ENCODE measurements at places on chromosomes 7 and 10.

DNA sequence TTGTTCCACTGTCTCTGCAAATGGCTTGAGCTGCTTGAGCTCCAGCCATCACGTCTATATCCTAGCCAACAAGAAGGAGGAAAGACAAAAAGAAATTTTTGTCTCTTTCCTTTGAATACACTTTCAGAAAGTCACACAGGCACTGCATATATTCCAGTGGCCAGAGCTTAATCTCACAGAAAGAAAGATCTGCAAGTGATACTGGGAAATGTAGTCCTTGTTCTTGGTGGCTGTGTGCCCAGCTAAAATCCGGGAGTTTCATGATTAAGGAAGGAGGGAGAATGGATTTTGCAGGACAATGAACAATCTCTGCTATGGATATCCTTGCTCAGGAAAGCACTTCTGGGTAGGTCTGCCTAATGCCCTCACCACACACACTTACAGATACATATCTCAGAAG, 19.5 kb upstream of the DLG5 start:
- no peak overlapping the region for H3K4me3 ChIP-seq
- H3K27me3 ChIP-seq = no peaks in the 10 kb centered on the region
- H3K27ac ChIP-seq = no peak overlapping the region
- H3K4me1 ChIP-seq = no peaks in the 10 kb centered on the region
- no peaks in the 10 kb centered on the region for H3K36me3 ChIP-seq

GRCh38 chr7:158291998-158292397, 295.6 kb downstream of the PTPRN2 start:
- no peak overlapping the region for H3K27ac ChIP-seq
- DNase-seq = no peak
- H3K36me3 ChIP-seq = no peaks in the 10 kb centered on the region
- H3K4me1 ChIP-seq = no peaks in the 10 kb centered on the region

- H3K36me3 ChIP-seq = 0 out of 2 replicates have a peak, but pooled peaks cover 2% of the 10 kb centered on the region
- no peaks in the 10 kb centered on the region for H3K4me1 ChIP-seq
- H3K27ac ChIP-seq = no peak overlapping the region
- no peaks in the 10 kb centered on the region for H3K27me3 ChIP-seq
Measured at GRCh38 chr7:32564542-32564941, 69.3 kb downstream of the AVL9 start.

DNA sequence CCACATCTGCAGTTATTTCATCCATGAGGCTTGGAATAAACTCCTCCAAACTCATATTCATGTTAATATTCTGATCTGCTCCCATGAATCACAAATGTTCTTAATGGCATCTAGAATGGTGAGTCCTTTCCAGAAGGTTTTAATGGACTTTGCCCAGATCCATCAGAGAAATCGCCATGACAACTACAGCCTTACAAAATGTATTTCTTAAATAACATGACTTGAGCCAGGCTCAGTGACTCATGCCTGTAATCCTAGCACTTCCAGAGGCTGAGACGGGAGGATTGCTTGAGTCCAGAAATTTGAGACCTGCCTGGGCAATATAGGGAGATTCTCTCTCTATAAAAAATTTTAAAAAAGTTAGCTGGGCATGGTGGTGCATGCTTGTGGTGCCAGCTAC, 102.1 kb upstream of the TMEM168 start:
- no peaks in the 10 kb centered on the region for H3K4me1 ChIP-seq
- no peaks in the 10 kb centered on the region for H3K36me3 ChIP-seq
- no peak overlapping the region for H3K27ac ChIP-seq
- H3K27me3 ChIP-seq = no peaks in the 10 kb centered on the region

DNA sequence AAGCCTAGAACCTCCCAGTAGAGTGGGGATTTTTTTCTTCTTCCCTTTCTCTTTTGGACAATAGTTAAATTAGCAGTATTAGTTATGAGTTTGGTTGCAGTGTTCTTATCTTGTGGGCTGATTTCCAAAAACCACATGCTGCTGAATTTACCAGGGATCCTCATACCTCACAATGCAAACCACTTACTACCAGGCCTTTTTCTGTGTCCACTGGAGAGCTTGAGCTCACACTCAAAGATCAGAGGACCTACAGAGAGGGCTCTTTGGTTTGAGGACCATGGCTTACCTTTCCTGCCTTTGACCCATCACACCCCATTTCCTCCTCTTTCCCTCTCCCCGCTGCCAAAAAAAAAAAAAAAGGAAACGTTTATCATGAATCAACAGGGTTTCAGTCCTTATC, 5.4 kb downstream of the OPN1SW start:
- H3K4me3 ChIP-seq = no peak overlapping the region
- H3K36me3 ChIP-seq = no peaks in the 10 kb centered on the region
- no peak overlapping the region for H3K27ac ChIP-seq
- DNase-seq = no peak
- H3K27me3 ChIP-seq = no peaks in the 10 kb centered on the region

DNA sequence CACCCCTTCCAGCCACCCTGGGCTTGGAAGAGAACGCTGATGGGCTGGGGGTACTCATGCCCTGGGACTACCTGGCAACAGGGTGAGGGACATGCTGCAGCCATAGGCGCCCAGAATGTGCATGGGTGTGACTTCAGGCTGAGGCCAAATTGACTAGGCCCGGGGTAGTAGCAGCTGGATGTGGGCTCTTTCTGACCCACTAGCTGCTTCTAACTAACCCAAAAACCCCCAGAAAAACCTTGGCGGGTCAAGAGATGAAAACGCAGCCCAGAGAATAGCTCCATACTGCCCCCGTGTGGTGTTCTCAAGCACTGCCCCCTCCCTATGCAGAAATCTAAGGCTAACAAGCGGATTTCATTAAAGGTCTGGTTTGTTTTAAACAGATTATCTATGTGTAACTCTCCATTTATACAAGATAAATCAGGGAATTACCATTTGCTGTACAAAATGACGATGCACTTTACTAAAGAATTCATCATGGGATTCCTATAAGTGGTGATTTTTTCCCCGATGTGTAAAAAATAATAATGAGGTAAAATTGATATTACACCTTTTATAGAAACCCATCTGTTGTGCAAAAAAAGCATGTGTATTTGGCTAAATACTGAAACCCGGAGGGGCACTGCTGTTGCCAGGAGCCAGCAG, 4.2 kb downstream of the SMARCD3 start:
- peaks cover 4% of the 10 kb centered on the region for H3K4me1 ChIP-seq
- no peak overlapping the region for H3K4me3 ChIP-seq
- DNase-seq = no peak
- peaks cover 25% of the 10 kb centered on the region for H3K27me3 ChIP-seq

DNA sequence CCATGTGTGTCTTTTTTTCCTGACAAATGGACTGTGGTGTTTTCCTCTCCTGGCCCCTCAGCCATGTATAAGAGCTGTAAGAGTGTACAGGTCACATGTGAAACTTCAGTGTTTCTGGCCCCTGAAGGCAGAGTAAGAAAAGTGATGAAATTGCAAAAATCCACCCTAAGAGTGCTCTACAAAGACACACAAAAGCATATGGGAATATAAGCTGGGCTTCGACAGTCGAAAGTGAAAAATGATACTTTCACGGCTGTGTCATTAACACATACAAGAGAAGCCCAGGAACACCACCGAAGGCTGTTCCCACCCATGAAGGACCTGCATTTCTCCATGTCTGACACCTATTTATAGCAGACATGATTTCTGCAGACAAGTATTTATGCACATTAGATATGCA, 192.2 kb downstream of the PARD3 start:
- H3K27me3 ChIP-seq = no peaks in the 10 kb centered on the region
- DNase-seq = no peak
- H3K4me3 ChIP-seq = no peak overlapping the region
- H3K36me3 ChIP-seq = no peaks in the 10 kb centered on the region
- no peak overlapping the region for H3K27ac ChIP-seq

DNA sequence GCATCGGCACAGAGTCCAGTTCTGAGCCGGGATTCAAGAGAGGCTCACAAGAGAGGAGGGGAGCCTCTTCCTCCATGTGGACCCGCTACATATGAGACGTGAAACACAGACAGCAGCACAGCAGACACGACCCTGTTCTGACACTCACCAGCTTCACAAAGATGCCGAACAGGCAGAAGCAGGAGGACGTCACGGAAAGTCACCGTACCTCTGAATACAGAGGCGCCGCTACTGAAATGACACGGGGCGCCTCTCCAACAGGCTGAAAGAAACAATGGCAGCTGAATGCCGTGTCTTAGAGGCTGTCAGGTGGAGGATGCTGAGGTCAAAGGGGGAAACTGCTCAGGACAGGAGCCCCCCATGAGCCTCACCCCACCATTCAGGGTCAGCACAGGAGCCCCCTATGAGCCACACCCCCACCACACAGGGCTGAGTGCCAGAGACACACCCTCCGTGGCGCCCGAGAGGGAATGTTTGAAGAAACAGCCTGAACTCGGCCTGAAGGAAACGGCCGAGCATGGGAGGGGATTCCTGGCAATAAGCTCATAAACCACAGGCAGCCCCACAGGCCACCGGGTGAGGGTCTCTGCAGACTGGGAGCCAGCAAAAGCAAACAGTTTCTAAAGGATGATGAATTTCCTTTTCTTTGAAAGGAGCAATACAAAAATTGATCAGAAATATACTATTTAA, 510.3 kb downstream of the PTPRN2 start:
- no peaks in the 10 kb centered on the region for H3K4me1 ChIP-seq
- DNase-seq = no peak
- no peak overlapping the region for H3K27ac ChIP-seq

All from iPS DF 6.9 (cell line).